Esophagus squamous epithelium (tissue), 5 donors: ENCODE measurements at places on chromosomes 11 and 22.

DNA sequence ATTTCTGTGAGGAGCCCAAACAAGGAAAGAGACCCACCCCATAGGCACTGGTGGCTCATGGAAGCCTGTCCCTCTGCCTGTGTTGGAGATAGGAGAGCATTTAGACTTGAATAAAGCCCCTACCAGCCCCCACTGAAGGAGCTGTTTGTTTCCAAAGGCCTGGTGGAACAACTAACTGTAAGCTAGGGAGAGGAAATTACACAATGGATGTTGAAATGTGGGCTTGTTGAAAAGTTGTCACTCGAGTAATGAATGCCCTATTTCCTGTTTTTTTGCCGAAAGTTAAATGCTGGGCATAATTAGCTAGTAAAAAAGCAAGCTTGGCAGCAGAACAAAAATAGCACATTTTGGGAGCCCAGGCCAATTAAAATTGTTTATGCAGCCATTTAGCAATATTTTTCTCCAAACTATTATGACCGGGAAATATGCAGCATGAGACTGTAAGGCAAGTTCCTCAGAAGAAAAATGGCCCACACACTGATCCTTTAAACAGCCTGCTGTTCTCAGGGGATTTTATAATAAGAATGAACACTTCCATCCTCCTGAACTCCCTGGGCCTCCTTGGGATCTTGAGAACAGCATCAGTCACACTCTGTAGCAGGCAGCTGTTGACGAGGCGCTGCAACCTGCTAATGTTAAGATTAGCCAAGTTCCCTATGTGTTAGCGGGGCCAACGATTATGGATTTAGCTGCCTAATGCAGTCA, 38.6 kb upstream of the LMO2 start:
- DNase-seq: no peak

- DNase-seq: no peak
Measured at GRCh38 chr11:8167796-8168195, 1.0 kb downstream of the RIC3 start.

DNA sequence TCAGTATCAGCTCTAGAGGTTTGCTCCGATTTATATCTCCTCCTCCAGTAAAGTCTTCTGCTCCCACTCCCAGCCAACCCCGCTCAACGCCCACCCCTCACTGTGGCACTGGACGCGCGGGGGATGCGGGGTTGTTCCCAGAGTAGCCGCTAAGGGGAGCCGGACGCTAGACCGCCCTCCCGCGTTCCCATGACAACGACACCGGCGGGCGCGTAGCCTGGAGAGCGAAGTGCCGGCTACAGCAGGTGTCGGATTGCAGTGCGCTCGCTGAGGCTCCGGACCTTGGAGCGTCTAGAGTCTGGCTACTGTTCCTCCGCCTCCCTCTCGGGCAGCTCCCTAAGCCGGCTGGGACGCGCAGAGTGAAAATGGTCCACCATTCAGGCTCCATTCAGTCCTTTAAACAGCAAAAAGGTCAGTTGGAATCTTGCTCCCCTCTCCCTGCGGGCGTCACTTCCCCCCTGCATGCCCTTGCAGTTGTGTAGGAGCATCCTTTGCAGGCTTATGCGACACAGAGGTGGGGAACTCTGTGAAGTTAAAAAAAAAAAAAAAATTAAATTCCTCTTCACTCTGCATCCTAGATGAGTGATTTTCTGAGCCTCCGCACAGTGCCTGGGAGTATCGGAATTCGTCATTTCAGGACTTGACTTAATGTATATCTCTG, at the start of gene ANO3:
Gene ANO3, plus strand, starts transcription at position 220 of the 661 bp plus-strand sequence. Its CDS starts 146 bp downstream, at position 366.
- no peak for DNase-seq

DNA sequence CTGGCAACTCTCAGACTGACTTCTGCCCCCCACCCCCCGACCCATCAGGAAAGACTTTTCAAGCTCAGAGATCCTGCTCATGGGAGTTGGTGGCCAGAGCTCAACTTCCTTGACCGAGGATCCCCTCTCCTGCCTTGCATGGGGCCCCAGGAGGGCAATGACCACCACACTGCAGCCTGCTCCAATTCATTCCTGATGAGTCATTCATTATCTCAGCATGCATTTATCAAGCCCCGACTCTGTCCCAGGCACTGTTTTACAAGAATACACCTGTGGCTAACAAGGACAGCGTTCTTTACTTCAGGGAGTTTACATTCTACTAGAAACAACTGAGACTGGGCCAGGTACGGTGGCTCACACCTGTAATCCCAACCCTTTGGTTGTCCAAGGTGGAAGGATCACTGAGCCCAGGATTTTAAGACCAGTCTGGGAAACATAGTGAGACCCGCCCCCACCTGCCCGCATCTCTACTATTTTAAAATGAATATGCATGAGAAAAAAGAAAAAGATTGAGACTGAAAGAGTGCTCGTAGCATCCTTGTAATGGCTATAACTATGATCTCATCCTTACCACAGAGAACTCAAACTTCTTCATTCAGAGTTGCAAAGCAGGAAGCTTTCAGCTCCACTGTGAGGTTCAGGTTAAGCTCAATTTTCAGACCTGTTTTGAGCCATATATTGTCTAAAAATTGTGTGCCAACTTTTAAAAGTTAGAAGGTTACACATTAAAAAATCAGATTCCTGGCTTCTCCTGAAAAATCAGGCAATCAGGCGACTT, 60.4 kb downstream of the FEZ1 start:
- no peak for DNase-seq

DNA sequence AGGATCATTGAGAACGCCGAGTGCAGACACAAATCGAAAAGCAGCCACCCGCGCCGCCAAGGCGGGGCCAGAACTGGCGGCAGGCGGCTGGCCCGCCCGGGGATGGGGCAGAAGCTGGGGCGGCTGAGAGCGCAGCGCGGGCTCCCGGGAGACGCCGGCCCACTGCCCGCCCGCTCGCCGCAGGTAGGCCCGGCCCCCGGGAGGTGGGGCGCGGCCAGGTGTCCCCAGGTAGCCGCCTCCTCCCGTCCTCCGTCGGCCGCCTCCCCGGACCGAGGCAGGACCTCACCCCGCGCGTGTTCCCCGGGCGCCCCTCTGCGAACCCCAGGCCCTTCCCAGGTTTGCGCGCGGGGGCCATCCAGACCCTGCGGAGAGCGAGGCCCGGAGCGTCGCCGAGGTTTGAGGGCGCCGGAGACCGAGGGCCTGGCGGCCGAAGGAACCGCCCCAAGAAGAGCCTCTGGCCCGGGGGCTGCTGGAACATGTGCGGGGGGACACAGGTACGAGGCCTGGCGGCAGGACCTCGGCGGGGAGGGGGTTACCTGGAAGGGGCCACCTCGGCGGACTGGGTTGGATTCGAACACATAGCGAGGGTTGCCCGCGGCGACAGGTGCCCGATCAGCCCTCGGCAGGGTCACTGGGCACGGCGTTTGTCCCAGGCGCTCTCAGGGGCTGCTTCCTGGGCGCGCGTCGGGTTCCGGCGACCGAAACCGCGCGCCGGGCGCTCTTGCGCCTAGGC, at the start of gene PRRG4:
Gene PRRG4, plus strand, starts transcription at position 248 of the 733 bp plus-strand sequence. CDS start 603 bp downstream, outside the sequence.
- no peak for DNase-seq

GRCh38 chr11:47659276-47659675, 16.9 kb upstream of the MTCH2 start:
- no peak for DNase-seq

- DNase-seq: no peak
Measured at GRCh38 chr11:134202661-134203060, 21.1 kb downstream of the NCAPD3 start.
